ENCODE measurements at places on chromosomes 1 and 21.

DNA sequence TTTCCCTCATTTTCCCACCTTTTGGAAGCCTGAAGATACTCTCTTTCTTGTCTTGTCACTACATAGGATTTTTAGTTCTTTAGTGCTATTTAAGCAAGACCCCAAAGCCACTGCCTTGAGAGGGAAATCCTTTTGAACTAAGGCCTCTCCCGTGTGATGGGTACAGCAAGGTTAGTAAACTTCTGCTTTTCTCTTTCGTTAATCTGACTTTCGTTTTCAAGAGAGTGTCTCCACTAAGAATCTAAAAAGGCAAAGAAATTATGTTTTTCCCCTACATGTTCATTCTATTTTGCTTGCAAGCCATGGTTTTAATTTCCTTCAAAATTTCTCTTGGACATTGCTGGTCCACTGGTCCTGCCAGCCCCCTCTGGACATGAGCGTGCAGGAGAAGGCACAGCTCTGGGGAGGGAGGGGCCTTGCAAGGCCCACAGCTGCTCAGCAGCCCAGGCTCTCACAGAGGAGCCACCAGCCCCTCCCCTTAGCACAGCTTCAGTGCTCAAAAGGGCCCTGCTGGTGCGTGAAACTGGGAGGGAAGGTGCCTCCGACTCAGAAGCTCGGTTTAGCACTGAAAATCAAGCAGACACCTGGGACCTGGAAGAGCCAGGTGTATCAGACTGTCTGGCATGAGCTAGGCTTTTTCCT lies 210.9 kb upstream of the GALNT2 start:
- no peak for DNase-seq

GRCh38 chr1:201714542-201715329 lies 114.2 kb upstream of the IPO9 start:
- DNase-seq = no peak

DNA sequence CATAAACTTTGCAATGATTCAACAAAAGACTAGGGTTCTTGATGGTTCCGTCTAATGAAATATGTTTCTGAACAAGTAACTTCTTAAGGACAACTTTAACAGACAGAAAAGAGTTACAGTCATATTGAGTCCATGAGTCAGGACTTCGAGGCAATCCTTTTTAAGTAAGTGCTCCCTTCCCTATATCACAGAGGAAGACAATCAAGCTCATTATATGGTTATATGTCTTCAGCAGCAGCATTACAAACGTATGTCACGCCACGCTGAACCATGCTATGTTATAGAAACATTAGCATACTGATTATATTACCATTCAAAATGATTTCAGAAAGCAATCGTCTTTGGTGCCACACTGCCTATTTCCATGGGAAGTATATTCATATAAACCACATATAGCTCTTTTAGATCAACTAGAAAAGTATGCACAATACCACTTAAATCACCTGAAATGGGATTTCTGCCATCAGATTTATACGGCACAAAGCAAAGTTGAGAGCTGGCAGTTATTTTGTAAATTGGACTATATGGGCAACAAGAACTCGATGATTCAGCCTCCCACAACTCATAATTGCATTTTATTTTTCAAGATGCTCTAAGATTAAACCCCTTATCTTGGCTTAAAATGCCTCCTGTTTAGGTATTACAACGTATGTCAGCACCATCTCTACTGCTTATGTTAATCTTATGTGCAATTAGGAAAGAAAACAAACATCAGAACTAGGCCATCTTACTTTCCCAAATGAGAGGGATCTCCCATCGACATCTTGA lies 111.3 kb upstream of the SAMSN1 start:
- no peak for DNase-seq

- DNase-seq = no peak
Observed at GRCh38 chr1:231354330-231355020, 16.4 kb downstream of the SPRTN start.

- no peak for DNase-seq
Observed at GRCh38 chr1:31701091-31701736, 2.6 kb downstream of the COL16A1 start.

DNA sequence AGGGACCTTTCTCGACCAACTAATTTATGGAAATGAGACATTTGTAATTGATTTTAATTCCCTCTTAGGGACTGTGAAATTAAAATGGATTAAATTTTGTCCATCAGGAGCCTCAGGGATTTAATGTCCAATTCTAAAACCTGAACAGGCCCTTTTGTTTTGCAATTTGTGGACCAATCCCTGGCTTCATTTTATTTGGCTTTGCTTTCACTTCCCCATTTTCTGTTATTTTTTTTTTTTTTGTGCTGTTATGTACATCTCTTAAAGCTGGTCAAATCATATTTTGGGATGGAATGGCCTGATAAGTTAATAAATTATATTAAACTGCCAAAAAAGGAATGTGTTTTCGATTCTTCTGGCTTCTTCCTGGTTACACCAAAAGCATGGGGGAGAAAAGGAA lies 28.9 kb downstream of the ZSCAN20 start:
- DNase-seq = no peak
